ENCODE measurements at places on chromosomes 7 and 10.

DNA sequence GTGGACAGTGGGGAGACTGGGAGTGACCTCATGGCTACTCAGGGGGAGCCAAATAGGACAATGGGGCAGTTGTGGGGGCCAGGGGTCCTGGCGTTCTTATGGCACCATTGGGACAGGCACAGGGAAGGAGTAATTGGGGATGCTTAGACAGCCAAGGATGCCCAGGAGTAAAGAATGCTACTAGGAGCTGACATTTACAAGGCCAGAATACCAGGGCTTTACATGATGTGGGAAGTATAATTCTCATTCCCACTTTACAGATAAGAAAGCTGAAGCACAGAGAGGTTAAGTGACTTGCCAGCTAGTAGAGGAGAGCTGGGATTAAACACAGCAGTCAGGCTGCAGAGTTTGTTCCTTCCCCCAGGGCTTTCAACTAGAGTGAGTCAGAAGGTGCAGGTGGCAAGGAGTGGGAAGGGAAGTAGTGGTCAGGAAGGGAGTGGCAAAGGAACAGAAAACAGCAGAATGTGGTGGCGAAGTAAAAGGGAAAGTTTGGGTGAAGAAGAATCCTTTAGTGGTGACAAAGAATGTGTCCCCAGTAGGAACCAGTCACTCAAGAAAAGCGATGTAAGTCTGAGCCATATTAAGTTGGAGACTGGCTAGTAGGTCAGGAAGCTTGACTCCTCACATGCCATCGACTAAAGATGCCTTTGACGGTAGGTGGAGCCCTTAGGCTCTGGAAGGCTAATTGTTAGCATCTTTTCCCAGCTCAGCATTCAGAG lies 32.8 kb downstream of the CPVL start:
- DNase-seq, result peak; percentile 42
- H3K4me3 ChIP-seq, result no peak overlapping the region
- no peak overlapping the region for H3K27ac ChIP-seq
- H3K36me3 ChIP-seq, result no peaks in the 10 kb centered on the region

DNA sequence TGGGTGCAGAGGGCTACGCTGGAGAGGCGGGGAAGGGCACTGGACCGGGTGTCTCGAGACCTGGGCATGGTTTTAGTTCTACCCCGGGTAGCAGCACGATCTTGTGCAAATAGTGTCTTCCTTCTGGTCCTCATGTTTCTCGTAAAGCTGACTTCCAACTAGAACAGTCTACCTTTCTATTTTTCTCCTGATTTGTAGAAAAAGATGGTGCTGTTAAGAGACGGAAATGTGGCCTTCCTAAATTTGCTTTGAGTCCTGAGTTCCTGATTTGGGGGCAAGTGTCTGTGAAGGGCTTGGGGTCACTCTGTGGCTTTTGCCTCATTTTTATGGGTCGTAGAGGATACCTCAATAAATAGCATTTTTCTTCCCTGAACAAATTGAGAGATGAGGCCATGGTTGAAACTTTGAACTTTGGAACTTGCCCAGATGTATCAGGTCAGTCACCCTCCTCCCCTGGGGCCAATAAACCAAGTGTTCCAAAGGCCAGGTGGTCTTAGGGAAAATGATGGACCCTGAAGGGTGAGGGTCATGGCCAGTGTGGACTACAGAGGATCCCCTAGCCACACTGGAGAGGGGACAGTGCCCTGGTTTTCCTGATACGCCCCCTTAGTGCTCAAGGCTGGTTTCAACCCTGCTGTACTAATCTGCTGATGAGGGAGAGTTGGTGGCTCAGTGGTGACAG lies 45.2 kb downstream of the GRK5 start:
- DNase-seq, result no peak
- H3K27ac ChIP-seq, result peak overlapping the region; percentile 94
- no peaks in the 10 kb centered on the region for H3K36me3 ChIP-seq
- H3K4me1 ChIP-seq, result peaks cover 58% of the 10 kb centered on the region
- peak overlapping the region; percentile 22 for H3K4me3 ChIP-seq

DNA sequence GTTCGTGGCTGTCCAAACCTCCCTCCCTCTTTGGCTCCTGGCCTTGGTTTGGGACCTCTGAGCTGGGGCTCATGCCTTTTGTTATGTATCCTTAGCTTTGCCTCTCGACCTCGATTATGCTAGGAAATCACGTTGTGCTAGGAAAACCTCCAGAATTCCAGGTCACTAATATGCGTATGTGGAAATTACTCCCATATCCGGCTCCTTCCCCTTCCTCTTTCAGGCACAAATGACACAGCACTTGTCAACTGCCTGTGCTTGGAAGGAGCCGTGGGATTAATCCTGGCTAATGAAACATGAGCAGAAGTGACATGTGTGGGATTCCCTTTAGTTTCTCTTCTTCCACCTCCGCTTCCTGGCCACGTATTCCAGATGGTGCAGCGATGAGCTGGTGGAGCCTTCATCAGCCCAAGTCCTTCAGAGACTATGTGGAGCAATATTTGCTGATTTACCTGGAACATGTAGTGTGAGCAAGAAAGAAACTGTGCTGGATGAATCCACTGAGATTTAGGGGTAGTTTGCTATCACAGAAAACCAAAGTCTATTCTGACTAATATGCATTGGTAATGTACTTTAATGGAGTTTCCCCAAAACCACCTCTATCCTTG lies 149.2 kb downstream of the REEP3 start:
- no peak overlapping the region for H3K27ac ChIP-seq
- no peak overlapping the region for H3K4me3 ChIP-seq
- H3K36me3 ChIP-seq, result no peaks in the 10 kb centered on the region
- peak; percentile 31 for DNase-seq
- peaks cover 19% of the 10 kb centered on the region for H3K4me1 ChIP-seq

- H3K4me3 ChIP-seq, result no peak overlapping the region
- peaks cover 7% of the 10 kb centered on the region for H3K4me1 ChIP-seq
- peaks cover 5% of the 10 kb centered on the region for H3K27me3 ChIP-seq
- DNase-seq, result no peak
- no peaks in the 10 kb centered on the region for H3K36me3 ChIP-seq
These were observed 28.2 kb downstream of the COL26A1 start for GRCh38 chr7:101390901-101391301.

GRCh38 chr7:26309089-26309488 lies 17.4 kb downstream of the SNX10 start:
- H3K36me3 ChIP-seq, result no peaks in the 10 kb centered on the region
- no peak overlapping the region for H3K4me3 ChIP-seq
- DNase-seq, result no peak
